Cardiac muscle cell (in vitro differentiated cells and primary cell): ENCODE measurements at places on chromosomes 1 and 21.

GRCh38 chr1:200880212-200880611, 7.4 kb downstream of the GPR25 start:
- H3K4me3 ChIP-seq: no peak overlapping the region
- no peaks in the 10 kb centered on the region for H3K27me3 ChIP-seq
- no peaks in the 10 kb centered on the region for H3K36me3 ChIP-seq
- DNase-seq: no peak
- no peaks in the 10 kb centered on the region for H3K4me1 ChIP-seq
- no peak overlapping the region for H3K27ac ChIP-seq

GRCh38 chr1:64934115-64934877, 32.1 kb downstream of the JAK1 start:
- no peaks in the 10 kb centered on the region for H3K27me3 ChIP-seq
- peak; percentile 85 for DNase-seq
- peaks cover 11% of the 10 kb centered on the region for H3K4me1 ChIP-seq
- no peaks in the 10 kb centered on the region for H3K36me3 ChIP-seq
- no peak overlapping the region for H3K4me3 ChIP-seq

DNA sequence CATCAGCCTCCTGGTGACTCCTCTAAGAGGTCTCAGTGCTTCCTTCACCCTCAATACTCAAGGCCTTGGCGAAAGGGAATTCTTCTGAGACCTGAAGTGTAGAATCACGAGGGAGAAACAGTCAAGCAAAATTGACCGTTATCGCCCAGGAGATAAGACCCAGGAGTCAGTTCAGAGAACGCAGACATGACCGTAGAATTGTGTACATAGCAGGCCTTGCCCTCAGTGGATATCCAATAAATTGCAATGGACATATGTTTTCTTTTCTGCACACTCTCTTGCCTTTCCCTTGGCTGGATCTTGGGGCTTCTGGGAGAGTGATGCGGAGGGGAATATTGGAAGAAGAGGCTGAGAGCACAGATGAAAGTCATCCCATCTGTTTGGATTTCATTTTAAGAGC, 15.7 kb upstream of the ETS2 start:
- H3K4me3 ChIP-seq: no peak overlapping the region
- DNase-seq: no peak
- H3K4me1 ChIP-seq: no peaks in the 10 kb centered on the region
- no peaks in the 10 kb centered on the region for H3K36me3 ChIP-seq
- H3K27ac ChIP-seq: no peak overlapping the region

- no peak overlapping the region for H3K4me3 ChIP-seq
- H3K27me3 ChIP-seq: no peaks in the 10 kb centered on the region
- H3K4me1 ChIP-seq: peaks cover 7% of the 10 kb centered on the region
- no peak for DNase-seq
Observed at GRCh38 chr1:80498673-80499072, 1302.1 kb upstream of the ADGRL2 start.

DNA sequence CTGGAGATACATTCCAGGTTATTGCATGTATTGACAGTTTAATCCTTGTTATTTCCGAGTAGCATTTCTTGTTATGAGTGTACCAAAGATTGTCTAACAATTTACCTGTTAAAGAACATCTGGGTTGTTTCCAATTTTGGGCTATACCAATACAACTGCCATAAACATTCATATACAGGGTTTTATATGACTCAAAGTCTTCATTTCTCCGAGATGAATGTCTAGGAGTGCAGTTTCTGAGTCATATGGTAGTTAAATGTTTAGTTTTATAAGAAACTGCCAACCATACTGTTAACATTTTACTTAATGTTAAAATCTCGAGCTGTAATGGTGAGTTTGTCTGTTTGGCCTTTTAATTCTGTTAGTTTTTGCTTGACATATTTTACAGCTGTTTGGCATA, 10.0 kb downstream of the RAB4A start:
- no peak for DNase-seq
- H3K27me3 ChIP-seq: no peaks in the 10 kb centered on the region
- H3K27ac ChIP-seq: no peak overlapping the region
- H3K4me3 ChIP-seq: no peak overlapping the region
